ENCODE measurements at places on chromosomes 12 and 14.

DNA sequence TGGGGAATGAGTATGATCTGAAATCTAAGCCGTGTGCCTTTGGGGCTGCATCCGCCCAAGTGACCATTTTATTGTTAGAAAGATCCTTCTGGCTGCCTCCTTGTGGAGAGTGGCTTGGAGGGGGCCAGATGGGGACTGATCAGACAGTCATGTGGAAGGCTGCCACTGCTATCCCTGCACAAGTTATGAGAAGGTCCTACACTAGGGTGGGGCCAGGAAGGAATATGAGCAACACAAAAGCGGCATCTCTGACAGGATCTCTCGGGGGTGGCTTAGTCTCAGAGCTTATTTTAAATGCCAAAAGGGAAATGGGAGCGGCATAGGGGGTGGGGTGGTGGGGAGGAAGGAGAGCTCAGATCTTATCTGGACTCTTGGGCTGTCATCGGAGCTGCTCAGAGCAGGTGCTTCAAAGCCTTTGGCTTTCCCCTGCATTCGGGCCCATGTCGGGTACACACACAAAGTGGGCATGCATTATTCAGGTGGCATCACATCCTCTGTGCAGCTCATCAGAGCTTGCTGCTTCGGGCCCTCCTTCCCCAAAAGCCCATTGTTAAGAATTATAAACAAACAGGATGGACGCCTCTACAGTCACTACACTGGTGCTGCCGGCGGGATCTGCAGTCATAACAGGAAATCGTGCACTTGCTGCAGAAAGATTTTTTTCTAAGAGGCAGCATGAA is 805.4 kb downstream of the VRK1 start:
- DNase-seq, result no peak

DNA sequence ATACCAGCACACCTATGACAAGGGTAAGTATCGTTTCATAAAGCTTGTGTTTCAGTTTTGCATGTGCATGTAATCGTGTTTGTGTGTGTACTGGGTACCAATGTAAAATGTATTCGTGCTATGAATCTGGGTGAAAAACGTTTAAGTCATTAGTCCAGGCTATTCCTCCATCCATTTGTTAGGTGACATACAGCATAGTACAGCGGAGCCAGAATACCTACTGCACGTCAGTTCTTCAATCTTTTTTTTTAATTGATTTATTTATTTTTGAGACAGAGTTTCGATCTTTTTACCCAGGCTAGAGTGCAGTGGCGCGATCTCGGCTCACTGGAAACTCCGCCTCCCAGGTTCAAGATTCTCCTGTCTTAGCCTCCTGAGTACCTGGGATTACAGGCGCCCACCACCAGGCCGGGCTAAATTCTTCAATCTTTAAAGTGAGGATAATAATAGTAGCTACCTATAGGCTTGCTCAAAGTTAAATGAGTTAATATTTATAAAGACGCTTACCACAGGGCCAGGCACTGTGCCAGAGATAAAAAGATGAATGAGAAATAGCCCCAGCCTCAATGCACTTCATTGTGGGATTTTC is 661 bp upstream of the RPS26 start:
- DNase-seq, result no peak

DNA sequence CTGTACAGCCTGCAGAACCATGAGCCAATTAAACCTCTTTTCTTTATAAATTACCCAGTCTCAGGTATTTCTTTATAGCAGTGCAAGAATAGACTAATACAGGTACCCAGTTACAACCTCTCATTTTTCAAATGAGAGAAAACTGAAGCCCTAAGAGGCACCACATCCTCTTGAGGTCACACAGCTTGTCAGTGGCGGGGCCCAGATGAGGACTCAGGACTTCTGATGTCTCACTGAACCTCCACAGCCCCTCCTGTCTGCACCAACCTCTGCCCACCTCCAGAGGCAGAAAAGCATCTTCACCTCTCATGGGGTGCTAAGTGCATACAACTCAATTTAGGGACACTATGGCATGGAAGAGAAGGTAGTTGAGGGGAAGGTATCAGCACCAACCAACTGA is 120.7 kb downstream of the CRACR2A start:
- no peak for DNase-seq

GRCh38 chr12:55729819-55730818 is 1.3 kb upstream of the CD63 start:
- DNase-seq, result peak; percentile 77

DNA sequence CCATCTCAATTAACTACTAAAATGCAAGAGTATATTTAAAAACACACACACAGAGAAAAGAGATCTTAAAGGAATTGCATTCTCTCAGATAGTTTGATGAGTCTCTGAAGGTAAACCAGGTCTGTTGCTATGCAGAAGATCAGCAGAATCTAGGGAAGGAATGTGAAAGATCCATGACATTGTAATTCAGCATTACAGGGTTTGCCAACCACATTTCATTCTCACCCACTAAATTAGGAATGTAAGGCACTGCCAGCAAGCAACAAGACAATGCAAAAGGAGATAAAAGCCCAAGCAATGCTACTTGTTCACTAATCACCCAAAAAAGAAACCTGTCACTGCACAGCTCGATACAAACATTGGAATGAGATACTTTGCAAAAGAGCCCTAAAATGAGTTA is 106.3 kb downstream of the LRIG3 start:
- no peak for DNase-seq

- DNase-seq, result no peak
These were observed 19.0 kb upstream of the GOLGA3 start for GRCh38 chr12:132847363-132848356.

- DNase-seq, result no peak
These were observed 15.0 kb upstream of the MANSC4 start for GRCh38 chr12:27794818-27795584.

GRCh38 chr14:88203291-88203690 is 119.8 kb downstream of the KCNK10 start:
- DNase-seq, result no peak

- no peak for DNase-seq
These were observed 12.9 kb downstream of the TTC9 start for GRCh38 chr14:70654632-70655031.

DNA sequence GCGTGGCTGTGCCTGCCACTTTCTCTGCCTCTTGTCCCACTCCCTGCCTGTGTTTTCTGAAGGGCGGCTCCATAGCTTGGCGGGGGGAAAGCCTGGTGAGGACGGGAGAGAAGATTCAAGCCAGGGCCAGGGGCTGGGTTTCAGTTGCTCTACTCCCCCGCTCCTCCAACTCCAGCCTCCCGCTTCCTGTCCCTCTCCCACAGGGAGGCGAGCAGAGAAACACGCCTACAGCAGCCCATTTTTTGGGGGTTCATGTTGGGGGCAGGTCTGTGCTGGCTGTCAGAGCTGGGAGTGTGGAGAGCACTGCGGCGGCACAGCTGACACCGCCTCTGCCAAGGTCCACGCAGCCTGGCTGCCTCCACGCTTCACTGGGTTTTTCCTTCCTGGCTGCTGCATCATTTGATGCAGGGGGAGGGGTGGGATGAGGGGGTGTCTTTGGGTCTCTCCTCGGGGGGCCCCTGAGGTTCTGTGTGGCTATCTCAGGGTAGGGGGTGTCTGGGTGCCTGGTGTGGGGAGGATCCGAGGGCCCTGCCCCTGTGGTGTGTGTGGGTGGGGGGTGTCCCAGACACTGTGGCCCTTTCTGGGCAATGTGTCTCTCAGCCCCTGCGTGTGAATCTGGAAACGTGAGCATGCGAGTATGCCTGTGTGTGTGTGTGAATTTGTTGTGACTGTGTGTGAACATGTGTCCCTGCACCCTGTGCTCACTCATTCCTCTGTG is 10.7 kb upstream of the KRT80 start:
- no peak for DNase-seq

- DNase-seq, result no peak
These were observed 30.3 kb upstream of the WDR89 start for GRCh38 chr14:63671987-63672386.

GRCh38 chr14:80212023-80212397 is 706 bp upstream of the DIO2 start:
- DNase-seq, result peak; percentile 21

DNA sequence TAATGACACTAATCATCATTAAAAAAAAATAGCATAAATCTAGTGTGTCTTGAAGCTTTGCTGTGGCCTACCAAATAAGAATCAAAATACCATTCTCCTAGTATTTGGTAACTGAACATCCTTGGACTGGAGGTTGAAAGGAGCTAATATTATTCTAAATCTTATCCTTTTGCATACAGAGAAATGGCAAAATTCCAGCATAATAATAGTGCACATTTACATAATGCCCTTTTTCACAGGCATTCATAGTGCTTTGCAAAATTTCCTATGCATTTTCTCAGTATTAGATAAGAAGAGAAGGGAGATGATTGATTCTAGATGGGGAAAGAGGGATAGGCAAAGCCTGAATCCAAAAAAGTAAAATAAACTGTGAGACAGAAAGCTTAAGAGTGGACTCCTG is 13.9 kb upstream of the CCDC196 start:
- DNase-seq, result peak; percentile 30

GRCh38 chr14:102929241-102930137 is 7.0 kb downstream of the AMN start:
- DNase-seq, result no peak

- DNase-seq, result peak; percentile 67
These were observed 21.9 kb upstream of the PPP2R5C start for GRCh38 chr14:101739446-101740141.

GRCh38 chr12:49568442-49569162 is 660 bp upstream of the MCRS1 start:
- no peak for DNase-seq

GRCh38 chr12:43425361-43425760 is 126.6 kb downstream of the ADAMTS20 start:
- no peak for DNase-seq

DNA sequence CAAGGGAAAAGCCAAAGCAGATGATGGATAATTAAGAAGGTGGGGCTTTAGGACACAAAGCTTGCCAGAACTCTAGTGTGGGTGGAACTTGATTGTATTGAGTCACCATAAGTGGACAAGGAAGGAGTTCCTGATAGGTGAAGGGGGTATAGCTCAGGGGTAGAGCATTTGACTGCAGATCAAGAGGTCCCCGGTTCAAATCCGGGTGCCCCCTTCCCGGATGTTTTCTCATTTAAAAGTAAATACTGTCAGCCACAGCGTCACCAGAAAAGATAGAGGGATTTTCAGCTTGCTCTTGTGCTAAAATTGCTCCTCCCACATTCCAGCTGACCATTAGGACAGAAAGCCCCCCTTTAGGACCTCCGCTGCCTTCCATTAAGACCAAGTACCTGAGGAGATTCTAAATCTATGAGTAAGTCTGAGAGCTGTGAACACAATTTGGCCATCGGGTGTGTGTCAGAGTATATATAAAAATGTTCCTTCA is 36.6 kb downstream of the DCAF4 start:
- no peak for DNase-seq

- DNase-seq, result no peak
These were observed 20.2 kb downstream of the UBE3B start for GRCh38 chr12:109497675-109498074.

DNA sequence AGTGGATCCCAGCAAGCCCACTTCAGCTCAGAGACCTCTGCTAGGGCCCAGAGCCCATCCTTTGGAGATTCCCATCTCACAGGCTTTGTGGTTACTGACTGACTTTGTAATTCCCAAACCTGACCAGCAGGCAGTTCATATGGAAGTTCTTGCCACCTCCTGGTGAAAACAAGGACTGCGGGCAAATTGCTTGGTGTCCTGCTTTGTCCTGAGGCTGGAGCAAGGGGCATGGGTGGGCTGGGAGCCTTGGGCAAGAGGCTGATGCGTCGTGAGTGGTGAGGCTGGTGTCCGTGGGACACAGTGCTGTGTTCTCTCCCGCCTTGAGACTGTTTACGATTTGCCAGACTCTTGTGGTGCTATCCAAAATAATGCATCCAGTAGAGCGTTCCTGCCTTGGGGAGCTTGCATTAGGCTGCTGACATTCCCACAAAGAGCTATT is 91.0 kb downstream of the LRRC74A start:
- DNase-seq, result no peak

- DNase-seq, result no peak
These were observed 50.3 kb downstream of the DAO start for GRCh38 chr12:108930155-108930554.

DNA sequence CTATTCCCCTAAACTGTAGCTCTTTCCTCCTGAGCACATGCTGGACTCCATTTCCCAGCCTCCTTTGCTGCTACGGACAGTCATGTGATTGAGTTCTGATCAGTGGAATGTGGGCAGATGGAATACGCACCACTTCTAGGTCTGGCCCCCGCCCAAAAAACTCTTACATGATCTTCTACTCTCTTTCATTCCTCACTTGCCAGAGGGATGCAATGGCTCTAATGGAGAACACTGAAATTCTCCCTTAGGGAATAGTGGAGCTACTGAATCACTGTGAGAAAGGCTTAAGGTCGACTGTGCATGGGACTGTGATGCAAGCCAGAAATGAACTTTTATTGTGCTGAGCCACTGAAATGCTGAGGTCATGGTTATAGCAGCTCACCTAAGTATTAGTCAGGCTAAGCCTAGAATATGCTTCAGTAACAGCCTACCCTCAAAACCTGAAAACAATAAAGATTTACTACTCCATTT is 13.0 kb upstream of the TMED2 start:
- DNase-seq, result peak; percentile 17

GRCh38 chr14:39609119-39609518 is 176.9 kb upstream of the FBXO33 start:
- no peak for DNase-seq

DNA sequence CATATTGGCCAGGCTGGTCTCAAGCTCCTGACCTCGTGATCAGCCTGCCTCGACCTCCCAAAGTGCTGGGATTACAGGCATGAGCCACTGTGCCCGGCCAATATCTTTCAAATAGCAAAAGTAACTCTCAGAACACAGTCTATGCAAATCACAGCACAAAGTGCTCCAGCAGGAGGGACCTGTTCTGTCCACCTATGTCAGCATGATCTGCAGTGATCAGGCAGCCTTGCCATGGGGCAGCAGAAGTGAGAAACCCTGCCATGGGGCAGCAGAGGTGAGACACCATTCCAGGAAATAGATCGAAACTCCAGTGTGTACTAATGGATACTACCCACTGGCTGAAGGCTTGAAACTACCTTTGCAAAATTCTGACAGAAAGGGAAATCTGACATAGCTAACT is 78.5 kb upstream of the EIF5 start:
- no peak for DNase-seq

GRCh38 chr12:57380300-57380699 is 50.5 kb downstream of the R3HDM2 start:
- no peak for DNase-seq

- DNase-seq, result no peak
These were observed 122.1 kb downstream of the PRKD1 start for GRCh38 chr14:29805415-29806123.

- peak; percentile 15 for DNase-seq
These were observed 918 bp downstream of the LIN7A start for GRCh38 chr12:80936642-80937390.

- DNase-seq, result no peak
These were observed 24.7 kb upstream of the OR6J1 start for GRCh38 chr14:22668863-22669262.

- DNase-seq, result peak; percentile 68
These were observed 25.9 kb upstream of the CRIP2 start for GRCh38 chr14:105448706-105449111.
